ENCODE measurements at places on chromosomes 3 and 15.

DNA sequence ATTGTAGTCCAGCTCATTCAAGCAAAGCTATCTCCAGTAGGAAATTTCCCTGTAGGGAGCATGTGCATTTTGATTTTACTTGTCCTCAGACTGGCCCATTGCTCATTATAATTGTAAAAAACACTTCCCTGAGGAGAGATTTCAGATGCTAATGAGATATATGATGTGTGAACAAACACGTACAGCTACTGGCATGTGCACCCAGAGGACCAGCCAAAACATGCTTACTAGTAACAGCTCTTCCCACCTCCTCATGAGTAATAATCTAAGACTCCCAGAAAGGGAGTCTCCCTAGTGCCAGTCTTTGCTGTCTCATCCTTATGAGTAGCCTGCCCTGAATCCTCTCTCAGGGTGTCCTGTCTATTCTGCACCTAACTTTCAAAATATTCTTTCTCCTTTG lies 43.4 kb downstream of the FBXO22 start:
- DNase-seq, result no peak

- no peak for DNase-seq
Observed at GRCh38 chr3:57127891-57128518, 37.1 kb downstream of the IL17RD start.

GRCh38 chr3:4809922-4810321 lies 169.3 kb upstream of the BHLHE40 start:
- DNase-seq, result no peak

GRCh38 chr3:157152930-157153329 lies 7.0 kb downstream of the CCNL1 start:
- DNase-seq, result no peak

GRCh38 chr15:50186752-50187151 lies 4.8 kb downstream of the SLC27A2 start:
- DNase-seq, result no peak

All from activated naive CD4-positive, alpha-beta T cell (primary cell).